ENCODE measurements at places on chromosomes 7 and 10. TPM values are rescaled to one million over a fixed set of nuclear protein-coding genes. Genes with fewer than 3 reads are reported as not detected.

The CTAGE4 gene
- total RNA-seq = 0.88 TPM

The RASSF4 gene
- total RNA-seq = 3.0 TPM

The BTBD16 gene
- total RNA-seq = not detected

The POU6F2 gene
- total RNA-seq = 0.86 TPM

The NFE2L3 gene
- total RNA-seq = 31.6 TPM

The SPRN gene
- under 0.01 TPM for total RNA-seq

The CFAP70 gene
- total RNA-seq = 0.44 TPM

The SFXN4 gene
- total RNA-seq = 11.6 TPM

The MNX1 gene
- not detected for total RNA-seq

The COBL gene
- total RNA-seq = not detected

The RADIL gene
- 1.8 TPM for total RNA-seq

The PLEKHS1 gene
- not detected for total RNA-seq

The ITPRID1 gene
- not detected for total RNA-seq

The AFAP1L2 gene
- 62.2 TPM for total RNA-seq

The CALHM3 gene
- total RNA-seq = not detected

The SPDYE6 gene
- not detected for total RNA-seq

The KNDC1 gene
- total RNA-seq = under 0.01 TPM

The LRRN3 gene
- 3.7 TPM for total RNA-seq

The C10orf67 gene
- total RNA-seq = 0.22 TPM

The NKX2-3 gene
- total RNA-seq = not detected

The EBLN1 gene
- not detected for total RNA-seq

The MOGAT3 gene
- not detected for total RNA-seq

The GFRA1 gene
- total RNA-seq = 6.0 TPM

The CTBP2 gene
- 97.5 TPM for total RNA-seq

Measured in placental pericyte (primary cell).